ENCODE measurements at places on chromosomes 12 and 14.

DNA sequence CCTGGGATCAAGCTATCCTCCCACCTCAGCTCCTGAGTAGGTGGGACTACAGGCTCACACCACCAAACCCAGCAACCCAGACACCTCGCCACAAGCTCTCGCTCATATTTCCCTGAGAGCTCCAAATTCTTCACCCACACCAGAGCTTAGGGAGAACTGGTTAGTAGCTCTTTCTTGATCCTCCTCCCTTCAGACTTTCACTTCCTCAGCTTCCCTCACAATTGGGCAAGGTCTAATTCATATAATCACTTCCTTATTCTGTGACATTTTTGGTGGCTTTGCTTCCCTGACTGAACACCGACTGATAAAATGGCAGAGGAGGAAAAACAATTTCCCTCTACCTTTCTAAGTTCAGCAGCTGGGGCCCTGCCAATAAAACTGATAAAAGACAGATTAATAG, 88.5 kb downstream of the GXYLT1 start:
- DNase-seq, result no peak

GRCh38 chr12:54156578-54156977, 32.2 kb downstream of the SMUG1 start:
- no peak for DNase-seq

DNA sequence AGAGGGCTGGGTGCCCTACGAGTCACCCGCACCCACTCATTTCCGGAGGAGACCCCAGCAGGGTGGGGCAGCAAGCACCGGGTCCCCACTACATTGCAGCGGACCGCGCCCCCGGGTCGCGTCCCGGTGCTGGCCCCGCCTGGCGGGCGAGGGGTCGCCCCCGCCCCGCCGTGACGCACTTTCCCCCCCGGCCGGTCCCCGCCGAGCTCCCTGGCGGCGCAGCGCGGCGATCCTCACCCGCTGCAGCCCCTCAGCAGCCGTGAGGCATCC, 106.1 kb downstream of the PRICKLE1 start:
- DNase-seq, result no peak

GRCh38 chr12:27303139-27304111, 29.2 kb upstream of the BMAL2 start:
- no peak for DNase-seq
